ENCODE measurements at places on chromosomes 2 and 18.

DNA sequence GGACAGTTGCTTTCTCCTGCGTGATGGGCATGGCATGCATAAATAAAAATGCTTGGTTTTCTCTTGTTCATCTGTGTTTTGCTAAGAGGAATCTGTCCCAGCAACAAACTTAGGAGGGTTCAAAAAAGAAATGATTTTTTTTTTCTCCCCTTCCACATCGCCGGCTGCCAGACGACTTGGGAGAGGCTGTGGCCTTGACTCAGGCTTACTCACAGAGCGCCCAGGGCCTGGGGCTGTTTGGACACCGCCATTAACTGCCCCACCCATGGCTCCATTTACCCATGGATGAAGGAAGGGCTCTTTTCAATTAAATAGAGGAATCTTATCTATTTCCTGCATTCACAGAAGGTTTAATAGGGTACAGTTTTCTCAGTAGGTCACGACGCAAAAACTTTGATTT, 22.3 kb upstream of the SERPINB5 start:
- no peak for DNase-seq

- DNase-seq: no peak
Observed at GRCh38 chr2:84846041-84846663, 34.7 kb downstream of the TRABD2A start.

DNA sequence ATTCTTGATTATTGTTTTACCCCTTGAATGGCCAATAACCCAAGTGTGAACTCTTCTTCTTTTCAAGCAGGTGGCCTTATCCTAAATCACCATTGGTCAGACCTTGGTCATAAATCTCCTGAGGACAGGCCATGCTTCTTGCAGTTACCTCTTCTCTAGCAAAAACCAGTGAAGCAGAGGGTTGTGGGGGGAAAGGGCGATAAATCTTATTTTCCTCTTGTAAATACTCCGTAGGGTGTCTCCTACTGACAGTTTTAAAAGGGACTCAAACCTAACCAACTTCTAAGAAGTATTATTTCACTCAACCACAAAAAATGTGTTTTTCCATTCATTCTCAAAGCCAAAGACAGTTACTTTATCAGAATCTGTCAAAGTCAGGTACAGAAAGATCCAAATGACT, 168.1 kb upstream of the RMP24 start:
- no peak for DNase-seq

DNA sequence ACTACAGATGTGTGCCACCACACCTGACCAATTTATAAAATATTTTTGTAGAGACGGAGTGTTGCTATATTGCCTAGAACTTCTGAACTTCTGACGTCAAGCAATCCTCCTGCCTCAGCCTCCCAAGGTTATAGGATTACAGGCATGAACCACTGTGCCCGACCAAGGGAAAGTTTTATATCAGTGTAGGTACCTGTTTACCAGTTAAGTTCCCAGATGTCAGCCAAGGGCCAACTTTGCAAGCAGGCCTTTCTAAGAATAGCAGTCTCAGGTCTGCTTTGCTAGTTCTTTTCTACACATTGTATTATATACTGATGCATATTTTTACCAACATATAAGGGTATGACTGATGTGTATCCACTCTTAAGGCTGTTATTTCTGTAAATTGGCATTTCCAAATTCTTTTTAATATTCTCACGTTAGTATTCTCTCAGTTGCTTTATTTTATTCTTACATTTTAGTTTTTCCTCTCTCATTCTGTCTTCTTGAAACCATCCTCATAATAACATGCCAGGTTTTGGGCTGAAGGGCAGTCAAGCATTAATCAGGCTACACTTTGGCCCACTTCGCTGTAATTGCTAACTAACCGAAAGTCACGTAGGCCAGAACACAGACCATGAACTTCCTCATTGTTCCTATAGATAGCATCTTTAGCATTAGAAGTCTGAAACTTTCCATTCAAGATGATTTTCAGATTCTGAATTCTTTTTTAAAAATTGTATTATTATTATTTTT, 25.0 kb upstream of the CXXC1 start:
- DNase-seq: no peak

DNA sequence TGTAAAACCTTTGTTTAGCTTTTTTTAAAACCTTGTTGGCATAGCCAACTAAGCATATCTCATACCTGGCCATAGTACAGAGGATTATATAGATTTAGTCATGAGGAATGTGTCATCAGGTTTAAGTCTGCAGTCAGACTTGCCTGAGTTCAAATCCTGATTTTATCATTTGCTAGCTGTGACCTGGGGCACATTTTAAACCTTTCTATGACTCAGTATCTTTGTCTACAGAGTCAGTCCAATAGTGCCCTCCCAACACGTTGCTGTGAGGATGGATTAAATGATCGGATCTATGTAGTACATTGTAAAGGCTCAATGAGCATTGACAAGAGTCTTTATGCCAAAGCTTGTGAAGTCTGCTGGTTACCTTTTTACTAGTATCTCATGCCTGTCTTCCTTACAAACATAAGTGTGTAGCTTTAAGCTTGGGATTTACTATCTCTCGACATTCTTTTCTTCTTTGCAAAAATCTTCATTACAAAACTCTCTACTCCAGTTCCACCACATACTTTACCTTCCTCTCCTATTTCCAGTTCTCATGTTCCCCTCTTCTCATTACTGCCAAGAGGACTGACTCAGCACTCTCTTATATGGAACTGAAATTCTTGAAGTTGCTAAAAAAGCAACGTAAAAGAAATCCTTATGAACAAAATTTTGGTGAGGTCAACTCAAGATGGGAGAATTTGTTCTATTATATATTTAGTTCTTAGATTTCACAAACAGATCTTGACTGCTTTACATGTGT, 68.1 kb upstream of the RBMS1 start:
- no peak for DNase-seq

All from esophagus squamous epithelium (tissue), 5 donors.